ENCODE measurements at places on chromosomes 3 and 15.

DNA sequence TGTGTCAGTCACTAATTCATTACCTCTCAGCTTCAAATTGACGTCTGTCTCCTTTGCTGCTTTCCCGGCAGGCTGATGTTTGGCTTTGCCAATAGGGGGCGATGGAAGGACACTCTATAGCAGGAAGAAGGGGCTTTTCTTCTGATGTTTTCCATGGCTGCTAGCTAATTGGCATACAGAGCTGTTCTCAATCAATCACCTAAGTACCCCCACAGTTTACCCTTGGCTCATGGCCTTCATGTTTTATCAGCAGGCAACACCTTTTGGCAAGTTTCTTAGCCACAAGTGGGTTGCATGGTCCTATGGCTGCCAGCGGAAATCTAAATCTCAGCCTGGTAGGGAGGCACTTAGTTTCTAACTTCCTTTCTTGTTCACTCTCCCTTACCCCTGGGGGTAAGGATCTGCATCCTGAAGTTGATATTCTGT is 45.0 kb downstream of the ESYT3 start:
- no peak for DNase-seq

- DNase-seq, result no peak
Measured at GRCh38 chr15:50252556-50252955, 13.0 kb downstream of the HDC start.

- no peak for DNase-seq
Measured at GRCh38 chr3:39408493-39409372, 2.2 kb downstream of the RPSA start.

GRCh38 chr15:89998923-89999675 is 2.0 kb upstream of the ZNF710 start:
- DNase-seq, result no peak

DNA sequence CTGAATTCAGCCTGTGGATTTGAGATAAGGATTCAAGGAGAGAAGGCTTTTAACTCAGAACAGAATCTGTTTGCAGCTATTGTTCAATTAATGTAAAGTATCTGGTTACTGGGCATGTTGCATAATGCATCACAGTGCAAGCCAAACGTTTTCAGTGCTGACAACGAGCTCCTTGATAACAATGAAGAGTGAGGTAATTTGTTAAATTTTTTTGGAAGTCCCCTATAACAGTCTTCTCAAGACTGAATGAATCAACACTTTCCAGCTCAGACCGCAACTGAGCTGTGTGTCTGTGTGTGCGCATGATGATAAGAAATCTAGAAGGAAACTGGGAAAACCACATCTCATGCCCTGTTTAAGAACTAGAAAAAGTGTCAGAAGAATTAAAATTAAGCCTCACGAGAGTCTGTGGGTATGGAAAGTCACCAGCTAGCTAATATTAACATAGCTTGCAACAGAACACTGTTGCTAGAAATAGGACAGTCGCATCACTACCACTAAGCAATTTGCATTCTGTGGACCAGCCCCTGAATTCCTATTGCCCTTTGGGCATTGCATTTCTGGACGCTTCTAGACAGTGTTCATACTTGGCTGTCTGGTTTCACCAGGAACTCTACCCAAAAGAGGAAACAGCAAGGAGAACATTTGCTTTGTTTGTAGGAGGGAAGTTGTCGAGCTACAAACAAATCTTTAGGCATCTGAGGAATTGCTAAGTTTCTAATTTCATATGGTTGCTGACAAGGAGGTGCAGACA is 43.7 kb upstream of the ATP2C1 start:
- peak; percentile 2 for DNase-seq

DNA sequence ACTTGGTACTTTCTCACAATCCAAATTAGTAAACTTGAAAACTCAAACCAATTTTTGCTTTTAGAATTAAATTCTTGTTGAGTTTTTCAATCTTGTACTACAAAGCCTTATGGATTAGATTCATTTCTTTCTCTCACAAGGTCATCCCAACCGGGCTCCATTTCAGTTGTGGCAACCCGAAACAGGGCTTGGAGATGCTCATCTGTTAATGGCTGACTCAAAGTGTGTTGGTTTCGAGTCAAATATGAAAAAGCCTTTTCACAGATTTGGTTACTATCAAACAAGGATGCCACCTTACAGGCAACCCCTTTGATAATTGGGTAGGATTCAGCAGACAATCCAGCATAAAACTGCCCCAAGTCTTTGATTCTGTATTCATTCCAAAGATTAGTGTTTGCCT is 1.8 kb downstream of the EPM2AIP1 start:
- DNase-seq, result no peak

DNA sequence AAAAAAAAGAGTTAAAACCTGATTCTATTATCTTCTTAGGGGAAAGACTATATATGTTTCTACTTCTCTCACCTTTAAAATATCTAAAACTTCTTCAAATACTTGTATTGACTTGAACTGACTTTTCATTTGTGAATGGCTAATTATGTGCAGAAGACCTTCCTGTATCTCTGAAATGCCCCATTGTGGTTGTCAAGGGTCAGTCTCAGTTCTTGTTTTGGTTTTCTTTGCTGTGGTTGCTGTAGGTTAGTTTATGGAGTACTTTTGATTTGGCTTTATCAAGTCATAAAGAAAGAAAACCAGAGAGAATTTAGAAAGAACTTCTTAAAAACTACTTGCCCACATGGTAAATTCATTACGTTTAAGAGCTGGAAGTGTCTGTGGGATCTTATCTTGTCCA is 345.3 kb upstream of the POU1F1 start:
- no peak for DNase-seq

DNA sequence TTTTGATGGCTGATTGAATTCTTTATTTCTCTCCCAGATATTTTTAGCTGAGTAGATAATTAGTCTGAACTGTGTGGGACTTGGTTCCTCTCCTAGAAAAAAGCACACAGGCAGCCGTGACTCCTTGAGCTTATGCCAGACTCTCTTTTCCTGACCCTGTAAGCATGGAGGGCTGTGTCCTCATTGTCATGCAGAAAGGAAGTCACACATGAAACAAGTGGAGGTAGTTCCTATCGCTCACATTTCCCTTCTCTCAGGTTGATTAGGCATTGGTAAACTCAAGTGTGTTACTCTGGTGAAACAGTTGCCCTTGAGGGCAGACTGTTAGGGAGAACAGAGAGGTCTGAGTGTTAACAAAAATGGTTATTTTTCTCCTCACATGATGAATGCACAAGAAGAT is 6.3 kb upstream of the RTP4 start:
- no peak for DNase-seq

- no peak for DNase-seq
Measured at GRCh38 chr3:113828600-113828999, 10.0 kb upstream of the GRAMD1C start.

- DNase-seq, result no peak
Measured at GRCh38 chr3:127814325-127814781, 8.0 kb downstream of the MGLL start.

GRCh38 chr15:80179025-80179759 is 26.4 kb downstream of the FAH start:
- DNase-seq, result no peak

DNA sequence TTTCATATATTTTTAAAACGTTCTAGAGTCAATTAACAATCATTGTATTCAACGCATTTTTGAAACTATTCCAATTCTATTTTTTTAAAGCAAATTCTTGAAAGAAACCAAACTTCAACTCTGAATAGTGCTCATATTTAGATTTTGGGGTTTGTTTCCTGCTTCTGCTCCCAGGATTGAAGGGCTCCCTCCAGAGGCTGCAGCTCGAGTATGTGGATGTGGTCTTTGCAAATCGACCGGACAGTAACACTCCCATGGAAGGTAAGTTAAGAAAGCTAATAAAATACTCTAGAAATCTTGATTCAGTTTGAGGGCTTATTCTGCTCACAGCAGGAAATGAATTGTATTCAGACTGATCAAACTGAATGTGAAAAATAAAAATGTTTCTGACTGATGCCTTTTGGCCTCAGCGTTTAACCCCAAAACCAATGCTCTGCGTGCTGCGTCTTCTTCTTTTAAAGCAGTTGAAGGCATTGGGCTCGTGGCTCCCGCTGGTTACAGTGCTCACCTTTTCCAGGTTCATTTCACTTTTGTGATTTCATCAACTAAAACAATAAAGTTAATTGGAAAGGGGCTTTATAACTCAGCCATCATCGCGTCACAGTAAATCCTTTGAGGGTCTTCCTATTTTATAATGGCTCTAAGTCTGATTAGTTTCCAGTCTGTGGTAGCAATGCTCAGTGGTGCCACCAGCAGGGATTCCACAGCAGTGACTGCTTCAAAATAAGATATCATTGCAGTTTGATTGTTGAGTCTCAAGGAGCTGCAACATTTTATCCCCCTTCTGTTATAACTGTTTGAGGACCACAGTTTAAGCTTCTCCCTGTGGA is 80.1 kb downstream of the SSR3 start:
- no peak for DNase-seq

DNA sequence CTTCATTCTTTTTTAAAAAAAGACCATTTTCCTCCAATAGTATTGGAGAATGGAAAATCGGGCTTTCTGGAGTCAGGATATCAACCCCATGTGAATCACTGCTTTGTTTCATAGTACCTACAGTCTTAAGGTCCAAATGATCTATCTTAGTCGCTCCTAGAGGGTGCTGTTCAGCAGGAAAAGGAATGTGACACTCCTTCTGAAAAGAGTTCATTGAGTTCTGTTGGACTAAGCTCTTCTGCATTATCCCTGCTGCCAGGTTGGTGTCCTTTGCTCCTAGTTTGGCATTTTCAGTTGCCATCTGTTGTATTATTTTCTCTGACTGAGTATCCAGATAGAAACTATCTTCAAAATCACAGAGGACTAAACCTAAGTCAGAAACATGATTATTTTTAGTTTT is 57.2 kb downstream of the POLQ start:
- DNase-seq, result no peak

- DNase-seq, result no peak
Measured at GRCh38 chr15:59736181-59736580, 47.1 kb upstream of the BNIP2 start.

DNA sequence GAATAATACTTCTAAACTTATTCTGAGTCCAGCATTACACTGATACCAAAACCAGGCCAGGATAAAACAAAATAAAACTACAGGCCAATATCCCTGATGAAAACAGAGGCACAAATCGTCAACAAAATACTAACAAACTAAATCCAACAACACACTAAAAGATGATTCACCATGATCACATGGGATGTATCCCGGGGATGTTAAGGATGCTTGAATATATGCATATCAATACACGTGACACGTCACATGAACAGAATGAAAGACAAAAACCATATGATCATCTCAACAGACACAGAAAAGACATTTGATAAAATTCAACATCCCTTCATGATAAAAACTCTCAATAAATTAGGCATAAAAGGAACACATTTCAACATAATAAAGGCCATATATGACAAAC is 91.5 kb downstream of the CSNK1G1 start:
- DNase-seq, result no peak

DNA sequence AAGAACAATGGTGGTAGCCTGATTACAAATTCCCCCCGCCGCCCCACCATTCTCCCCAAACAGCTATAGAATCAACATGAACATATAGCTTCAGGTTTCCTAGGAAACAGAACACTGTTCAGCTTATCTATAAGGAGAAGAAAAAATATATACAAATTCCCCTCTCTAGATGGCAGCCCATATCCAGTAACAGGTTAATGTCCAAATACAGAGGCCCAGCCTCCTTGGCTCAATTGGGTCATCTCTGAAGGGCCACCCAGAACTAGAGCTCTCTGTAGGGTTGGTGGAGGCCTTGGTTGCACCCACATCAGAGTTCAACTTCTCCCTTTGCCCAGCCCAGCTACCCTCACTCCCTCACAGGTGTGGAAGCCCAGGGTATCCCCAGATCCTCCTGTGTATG is 91.5 kb upstream of the ADAMTS17 start:
- DNase-seq, result no peak

GRCh38 chr3:129345971-129346370 is 67.3 kb downstream of the HMCES start:
- no peak for DNase-seq

DNA sequence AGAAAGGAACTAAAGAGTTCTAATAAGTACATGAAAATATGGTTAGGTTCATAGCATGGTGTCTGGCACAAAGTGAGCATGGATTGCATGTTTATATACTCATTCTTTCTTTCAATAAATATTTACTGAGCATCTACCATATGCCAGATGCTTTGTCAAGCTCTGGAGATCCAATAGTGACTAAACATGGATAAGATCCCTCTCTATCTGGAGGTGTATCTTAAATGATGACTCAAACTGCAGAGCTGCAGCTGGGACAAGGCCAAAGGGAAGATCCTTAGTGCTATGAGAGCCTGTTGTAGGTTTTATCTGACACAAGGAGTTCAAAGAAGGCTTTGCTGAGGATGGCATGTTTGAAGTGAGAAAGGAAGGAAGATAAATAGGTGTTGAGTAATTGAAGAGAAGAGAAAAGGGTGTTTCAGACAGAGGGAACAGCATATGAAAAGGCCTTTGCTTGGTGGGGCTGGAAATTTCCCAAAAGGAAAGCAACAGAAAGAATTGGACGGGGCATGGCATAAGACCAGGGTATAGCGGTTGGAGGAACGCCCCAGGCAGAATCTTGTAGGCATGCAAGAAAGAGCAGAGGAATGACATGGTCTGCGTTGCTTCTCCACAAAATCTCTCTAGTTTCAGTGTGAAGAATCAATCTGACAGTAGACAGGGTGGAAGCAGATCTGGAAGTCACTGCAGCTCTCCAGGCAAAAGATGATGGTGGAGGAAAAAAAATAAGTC is 239.9 kb upstream of the LRTM1 start:
- no peak for DNase-seq

- no peak for DNase-seq
Measured at GRCh38 chr15:58528188-58528870, 96.5 kb downstream of the LIPC start.

GRCh38 chr3:114379266-114379665 is 85.4 kb downstream of the TIGIT start:
- no peak for DNase-seq

GRCh38 chr3:66304293-66304692 is 83.5 kb downstream of the SLC25A26 start:
- DNase-seq, result no peak

DNA sequence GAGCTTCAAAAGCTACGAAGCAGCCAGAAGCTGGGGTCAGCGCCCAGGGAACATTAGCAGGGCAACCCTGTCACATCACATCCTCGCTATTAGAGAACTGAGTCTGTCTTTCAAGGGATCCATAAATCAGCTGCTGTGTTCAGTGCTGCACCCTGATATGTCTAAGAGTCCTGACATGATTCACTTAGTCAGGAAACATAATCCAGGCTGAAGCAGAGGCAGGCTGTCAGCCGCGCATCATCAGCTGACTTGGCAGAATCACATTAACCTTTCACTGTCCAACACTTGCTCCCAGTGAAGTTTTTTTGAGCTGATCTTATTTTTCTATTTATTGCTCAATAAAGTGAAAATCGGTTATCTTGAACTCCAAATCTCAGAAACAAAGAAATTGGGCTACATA is 23.5 kb downstream of the MYH15 start:
- DNase-seq, result no peak
